ENCODE measurements at places on chromosomes 13 and 19.

GRCh38 chr13:99051768-99052455, 74.0 kb upstream of the DOCK9 start:
- no peak for DNase-seq

- DNase-seq = no peak
These were observed 674.6 kb upstream of the SGCG start for GRCh38 chr13:22506096-22506691.

- no peak for DNase-seq
These were observed 25.2 kb downstream of the IGFL1 start for GRCh38 chr19:46254776-46255175.

GRCh38 chr13:76014406-76015318, 378.5 kb downstream of the LMO7 start:
- no peak for DNase-seq

DNA sequence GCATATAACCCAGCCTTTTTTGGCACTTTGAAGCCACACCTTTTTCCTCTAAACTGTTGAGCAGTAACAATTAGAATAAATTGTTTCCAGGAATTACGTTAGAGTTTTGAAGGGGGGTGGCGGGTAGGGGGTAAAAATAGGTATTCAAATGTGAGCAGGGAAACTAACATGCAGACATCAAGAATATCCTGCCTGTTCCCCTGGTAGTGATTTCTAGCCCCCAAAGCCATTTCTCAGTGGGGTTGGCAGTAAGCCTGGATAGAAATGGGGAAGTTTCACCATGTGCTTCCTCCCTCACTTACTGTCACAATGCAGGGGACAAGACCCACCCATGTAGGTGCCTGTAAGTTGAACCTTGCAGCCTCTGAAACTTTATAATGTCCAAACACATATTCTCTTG, 3.8 kb downstream of the DOCK9 start:
- no peak for DNase-seq

GRCh38 chr13:20831933-20832332, 58.2 kb upstream of the EEF1AKMT1 start:
- no peak for DNase-seq

GRCh38 chr13:29844441-29844840, 6.0 kb downstream of the UBL3 start:
- no peak for DNase-seq

DNA sequence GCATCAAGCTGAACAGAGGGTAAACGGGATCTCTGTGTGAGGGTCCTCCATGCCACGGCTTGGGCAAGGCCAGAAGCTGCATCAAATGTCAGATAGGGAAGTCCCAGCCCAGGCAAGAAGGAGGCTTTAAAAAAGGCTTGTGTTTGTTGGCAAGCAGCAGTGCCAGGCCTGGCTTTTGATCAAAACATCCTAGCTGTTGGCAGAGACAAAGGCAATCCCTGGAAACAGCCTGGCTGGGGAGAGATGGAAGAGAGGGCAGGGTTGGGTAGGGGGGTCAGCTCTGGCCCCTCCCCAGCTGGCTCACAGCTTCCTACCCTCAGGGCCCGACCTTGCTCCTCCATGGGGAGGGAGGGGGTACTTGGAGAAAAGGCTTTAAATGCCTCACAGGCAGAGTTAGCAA, 61.8 kb upstream of the KCTD15 start:
- no peak for DNase-seq

DNA sequence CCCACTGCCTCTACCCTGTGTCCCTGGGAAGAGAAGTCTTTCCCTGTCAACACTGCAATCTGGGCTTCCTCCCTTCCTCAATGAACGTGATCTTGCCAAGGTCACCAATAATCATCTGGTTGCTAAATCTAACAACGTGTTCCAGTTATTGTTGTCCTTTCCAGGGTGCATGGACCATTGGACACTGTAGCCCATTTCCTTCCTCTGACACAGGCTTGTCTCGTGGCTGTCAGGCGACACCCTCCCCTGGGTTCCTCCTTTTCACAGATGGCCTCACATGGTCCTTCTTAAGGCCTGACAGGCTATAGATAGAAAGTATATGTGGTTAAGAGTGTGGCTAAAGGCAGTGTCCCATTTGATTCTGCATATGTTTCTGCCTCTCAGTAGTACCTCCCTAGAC, 67.7 kb upstream of the STARD13 start:
- DNase-seq = no peak

DNA sequence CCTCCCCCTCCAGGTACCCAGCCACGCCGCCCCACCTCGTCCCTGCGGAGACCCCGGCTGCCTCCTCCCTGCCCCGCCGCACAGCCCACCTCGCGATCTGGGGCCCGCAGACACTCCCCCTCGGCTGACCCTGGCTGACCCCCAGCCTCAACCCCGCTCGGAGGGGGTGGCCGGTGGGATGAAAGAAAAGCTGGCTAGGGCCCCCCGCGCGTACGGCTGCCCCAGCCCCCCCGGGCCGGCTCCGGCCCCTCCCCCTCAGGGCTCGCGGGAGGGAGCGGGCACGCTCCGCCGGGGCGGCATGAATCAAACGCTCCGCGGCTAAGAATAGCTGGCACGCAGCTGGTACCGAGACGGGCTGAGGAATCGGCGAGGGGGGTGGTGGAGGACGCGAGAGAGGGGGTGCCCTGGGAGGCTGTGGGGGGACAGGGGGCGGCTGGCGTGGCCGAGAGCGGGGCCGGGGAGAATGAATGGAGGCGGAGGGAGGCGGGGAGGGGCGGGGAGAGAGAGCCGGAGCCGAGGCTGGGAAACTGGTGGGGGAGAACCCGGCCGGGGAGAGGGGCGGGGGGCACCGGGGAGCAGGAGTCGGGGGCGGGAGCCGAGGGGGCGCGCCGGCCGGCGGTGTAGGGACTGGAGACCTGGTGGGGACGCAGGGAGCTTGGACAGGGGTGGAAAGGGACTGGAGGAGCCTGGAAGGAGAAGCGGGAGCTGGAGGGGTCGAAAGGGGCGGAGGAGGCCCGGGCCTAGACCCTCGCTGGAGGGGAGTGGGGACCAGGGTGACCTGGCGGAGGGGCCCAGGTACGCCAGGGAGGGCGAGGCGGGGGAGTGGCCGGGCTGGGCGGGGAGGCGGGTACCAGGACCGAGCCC, 1.1 kb downstream of the SHANK1 start:
- peak; percentile 56 for DNase-seq

DNA sequence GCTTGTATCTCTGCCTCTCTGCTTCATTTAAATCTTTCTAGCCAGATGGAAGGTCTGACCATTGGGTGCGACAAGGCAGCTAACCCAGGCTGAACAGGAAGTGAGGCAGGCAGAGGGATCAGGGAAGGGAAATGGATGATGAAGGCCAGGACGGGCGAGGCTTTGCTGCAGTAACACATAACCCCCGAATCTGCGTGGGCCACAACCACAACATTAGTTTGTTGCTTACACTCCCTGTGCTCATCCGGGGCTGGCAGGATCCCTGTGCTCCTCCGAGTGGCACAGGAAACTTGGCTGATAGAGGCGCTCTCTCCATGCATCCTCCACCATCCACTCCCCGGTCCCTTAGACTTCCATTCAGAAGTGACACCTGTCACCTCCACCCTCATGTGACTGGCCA, 1.1 kb upstream of the FLT3LG start:
- DNase-seq = no peak

Measured in GM23338 (cell line).